ENCODE measurements at places on chromosomes 4 and X.

GRCh38 chrX:1537031-1537715 lies at the start of gene P2RY8:
TSS of gene P2RY8 (minus strand) at chrX:1537185. CDS start at chrX:1466558, 70,627 bp downstream.
- peak; percentile 58 for DNase-seq

DNA sequence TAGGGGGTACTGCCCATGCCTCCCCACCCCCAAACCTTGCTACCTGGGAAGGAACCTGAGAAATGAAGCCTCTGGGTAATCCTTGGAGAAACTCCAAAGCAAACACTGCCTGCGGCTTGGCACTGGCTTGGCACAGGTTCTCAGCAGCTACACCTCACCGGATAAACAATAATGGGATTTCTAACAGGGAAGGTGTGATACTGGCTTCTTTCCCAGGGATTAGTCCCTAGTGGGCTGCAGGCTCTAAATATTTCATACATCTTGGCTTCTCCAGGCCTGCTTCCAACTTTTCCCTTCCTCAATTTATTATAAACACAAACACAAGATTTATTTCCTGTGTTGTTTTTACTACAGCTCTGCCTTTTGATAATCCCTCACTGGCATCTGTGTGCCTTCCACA lies 12.5 kb downstream of the SEC24D start:
- no peak for DNase-seq

GRCh38 chr4:6424425-6424824 lies 48.0 kb downstream of the PPP2R2C start:
- no peak for DNase-seq

DNA sequence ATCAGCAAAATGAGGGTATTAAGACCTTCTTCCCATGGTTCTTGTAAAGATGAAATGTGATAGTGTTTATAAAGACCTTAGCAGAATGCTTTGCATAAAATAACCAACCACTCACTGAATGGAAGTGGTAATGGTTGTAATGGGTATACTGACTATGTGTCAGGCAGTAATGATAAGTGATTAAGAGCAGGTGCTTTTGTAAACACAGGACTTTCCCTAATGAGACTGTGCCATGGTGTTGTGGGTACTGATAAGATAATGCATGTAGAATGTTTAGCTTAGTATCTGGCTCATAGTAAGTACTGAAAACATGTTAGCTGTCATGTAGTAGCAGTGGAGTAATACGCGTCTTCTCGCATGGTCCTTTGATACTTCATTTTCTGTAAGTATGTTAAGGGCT lies 6.9 kb downstream of the LSM6 start:
- DNase-seq: no peak

DNA sequence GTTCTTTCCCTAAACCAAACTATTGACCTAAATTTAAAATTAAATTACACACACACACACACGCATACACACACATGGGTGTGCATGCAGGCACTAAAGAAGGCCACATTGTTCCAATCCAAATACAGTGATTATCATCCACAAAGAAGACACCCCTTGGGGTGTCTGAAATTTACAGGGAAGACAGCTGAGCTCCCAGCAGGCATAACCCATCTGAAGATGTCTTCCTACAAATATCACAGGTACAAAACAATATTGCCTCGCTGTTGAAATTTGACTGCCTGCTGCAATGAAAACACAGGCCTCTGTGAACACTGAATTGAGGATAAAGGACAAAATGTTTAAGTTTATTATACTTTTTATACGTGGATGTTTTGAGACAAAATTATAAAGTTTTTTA lies 50.2 kb upstream of the SLC7A11 start:
- DNase-seq: no peak

- DNase-seq: no peak
Observed at GRCh38 chr4:94390804-94391410, 48.3 kb upstream of the HPGDS start.

DNA sequence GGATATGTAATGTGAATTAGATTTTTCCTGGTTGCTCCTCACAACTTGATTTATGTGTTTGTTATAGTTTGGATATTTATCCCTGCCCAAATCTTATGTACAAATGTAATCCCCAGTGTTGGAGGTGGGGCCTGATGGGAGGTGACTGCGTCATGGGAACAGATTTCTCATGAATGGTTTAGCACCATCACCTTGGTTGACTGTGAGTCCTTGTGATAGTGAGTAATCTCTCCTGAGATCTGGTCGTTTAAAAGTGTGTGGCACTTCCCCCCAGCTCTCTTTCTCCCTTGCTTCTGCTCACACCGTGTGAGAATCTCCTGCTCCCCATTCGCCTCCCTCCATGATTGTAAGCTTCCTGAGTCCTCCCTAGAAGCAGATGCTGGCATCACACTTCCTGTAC lies 2.2 kb downstream of the MID2 start:
- no peak for DNase-seq

DNA sequence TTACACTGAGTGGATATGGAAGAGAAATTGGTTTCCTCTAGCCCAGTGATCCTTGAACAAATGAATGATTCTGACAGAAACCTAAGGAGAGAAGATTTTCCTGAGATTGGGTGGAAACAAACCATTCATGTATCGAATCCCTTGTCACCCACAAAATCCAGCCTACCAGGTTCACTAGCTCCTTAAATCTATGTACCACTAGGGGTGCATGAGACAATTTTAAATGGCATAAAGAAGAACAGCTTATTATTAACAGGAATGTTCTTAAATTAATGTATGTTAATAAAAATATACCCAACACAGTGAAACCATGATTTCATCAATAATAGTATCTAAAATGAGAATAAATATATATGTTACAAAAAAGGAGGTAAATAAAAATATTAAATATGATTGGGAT lies 118.4 kb upstream of the LNX1 start:
- no peak for DNase-seq

DNA sequence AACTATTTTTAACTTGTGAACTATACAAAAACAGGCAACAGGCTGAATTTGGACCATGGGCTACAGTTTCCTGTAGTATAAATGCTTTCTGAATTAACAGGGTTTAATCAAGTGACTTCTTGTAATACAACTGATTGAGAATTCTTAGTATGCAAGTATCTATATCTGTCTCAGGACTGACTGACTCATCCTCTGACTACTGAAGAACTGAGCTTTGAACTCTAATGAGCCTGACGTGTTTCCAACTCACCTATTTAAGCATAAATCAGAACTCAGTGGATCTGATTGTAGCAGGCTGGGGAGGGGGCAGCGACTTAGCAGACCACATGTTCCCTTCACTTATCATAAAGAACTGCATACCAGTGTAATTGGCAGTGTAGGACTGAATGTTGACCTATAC lies 7.8 kb downstream of the SPATA4 start:
- no peak for DNase-seq

DNA sequence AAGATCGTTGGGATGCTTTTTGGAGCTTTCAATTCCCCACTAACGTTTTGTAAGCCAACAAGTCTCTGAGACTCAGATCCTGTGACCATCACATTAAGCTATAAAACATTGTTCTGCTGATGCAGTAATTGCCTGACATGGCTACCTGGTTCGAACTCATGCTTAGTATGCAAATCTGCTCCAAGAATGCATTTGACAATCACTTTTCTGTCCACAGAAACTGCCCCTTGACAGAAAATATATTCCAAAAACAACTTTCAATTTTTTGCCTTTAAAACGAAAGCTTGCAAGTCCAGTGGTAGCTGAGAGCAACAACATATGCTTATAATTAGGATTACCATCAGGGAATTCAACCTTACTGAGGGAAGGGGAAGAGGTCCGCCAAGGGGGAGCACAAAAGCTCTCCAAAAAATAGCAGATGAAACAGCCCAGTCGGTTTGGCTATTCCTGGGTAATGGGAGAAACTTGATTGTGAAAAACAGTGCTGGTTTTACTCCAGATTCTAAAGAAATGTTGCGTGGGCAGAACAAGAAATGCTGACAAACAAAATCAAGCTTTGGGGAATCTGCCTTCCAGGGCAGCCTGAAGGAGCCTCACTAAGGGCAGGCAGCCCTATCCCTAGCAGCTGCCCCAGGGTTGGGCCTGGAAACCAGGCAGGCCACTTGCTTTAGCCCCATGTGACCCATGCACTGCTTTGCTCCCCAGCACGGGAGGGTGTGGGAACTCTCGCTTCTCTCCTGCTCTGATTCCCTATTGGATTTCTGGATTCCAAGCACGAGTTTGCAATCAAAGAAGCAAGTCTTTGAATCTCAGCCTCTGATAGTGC lies 160.7 kb upstream of the LDB2 start:
- no peak for DNase-seq

DNA sequence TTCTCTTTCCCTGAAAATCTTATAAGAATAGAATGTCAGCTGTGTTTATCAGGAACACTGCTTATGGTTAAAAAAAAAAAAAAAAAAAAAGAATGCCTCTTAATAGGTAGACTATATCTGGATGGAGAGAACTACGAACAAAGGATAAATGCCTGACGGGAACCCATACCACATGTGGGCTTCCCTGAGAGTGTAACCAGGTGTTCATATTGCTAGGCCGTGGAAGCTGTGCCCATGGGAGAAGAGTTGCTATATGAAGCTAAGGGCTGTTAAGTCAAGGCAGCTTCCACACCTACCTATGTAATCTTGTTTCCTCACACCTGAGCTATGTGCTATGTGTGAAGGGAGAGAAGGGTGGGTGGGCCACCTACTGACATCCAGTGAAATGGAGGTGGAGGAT lies 27.3 kb downstream of the TMEM184C start:
- DNase-seq: no peak

GRCh38 chr4:177235026-177235425 lies 74.6 kb upstream of the NEIL3 start:
- DNase-seq: no peak

GRCh38 chr4:186643501-186644310 lies 80.0 kb downstream of the FAT1 start:
- no peak for DNase-seq

GRCh38 chr4:173370130-173370476 lies 651 bp upstream of the SAP30 start:
- peak; percentile 35 for DNase-seq

- DNase-seq: no peak
Observed at GRCh38 chrX:7191681-7192110, 43.7 kb upstream of the PUDP start.

DNA sequence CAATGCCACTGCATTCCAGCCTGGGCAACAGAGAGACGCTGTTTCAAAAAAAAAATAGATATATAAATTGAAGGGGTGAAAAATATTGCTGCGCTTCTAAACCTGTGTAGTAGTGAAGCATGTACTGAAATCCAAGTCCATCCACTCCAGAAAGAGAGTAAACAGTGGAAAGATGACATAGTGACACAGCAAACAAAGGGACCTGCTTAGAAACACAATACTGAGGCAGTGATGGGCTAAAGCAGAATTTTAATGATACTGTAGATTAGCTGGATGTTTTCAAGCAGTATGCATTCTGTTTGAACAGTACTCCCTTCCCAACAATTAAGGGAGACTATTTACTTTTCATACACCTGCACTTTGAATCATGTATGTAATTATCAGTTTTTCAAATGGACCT lies 42.5 kb downstream of the TFDP3 start:
- DNase-seq: no peak

- no peak for DNase-seq
Observed at GRCh38 chr4:6576932-6577331, 1.9 kb downstream of the MAN2B2 start.

- no peak for DNase-seq
Observed at GRCh38 chrX:11336201-11336600, 43.0 kb downstream of the AMELX start.

GRCh38 chr4:148366251-148366650 lies 76.0 kb downstream of the NR3C2 start:
- DNase-seq: no peak

GRCh38 chr4:96558466-96558865 lies 718.6 kb downstream of the PDHA2 start:
- no peak for DNase-seq

DNA sequence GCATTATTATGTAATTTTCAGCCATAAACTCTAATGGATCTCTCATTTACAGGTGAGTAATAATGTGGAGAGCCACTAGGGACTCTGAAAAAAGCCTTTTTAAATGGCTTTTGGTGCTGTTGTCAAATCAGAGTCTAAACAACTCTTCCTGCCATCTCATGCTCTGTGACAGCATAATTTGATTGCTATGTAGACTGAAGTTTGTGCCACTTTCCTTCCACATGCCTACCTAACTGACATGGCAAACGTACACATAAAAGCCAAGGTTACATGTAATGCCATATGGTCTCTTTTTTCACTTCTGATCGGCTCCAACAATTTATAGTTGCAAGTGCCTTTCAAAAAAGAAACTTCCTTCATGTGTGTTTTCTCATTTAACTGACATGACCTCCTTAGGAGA lies 94.3 kb downstream of the SH2D1A start:
- no peak for DNase-seq

- DNase-seq: no peak
Observed at GRCh38 chrX:80512924-80513323, 92.7 kb downstream of the TENT5D start.

DNA sequence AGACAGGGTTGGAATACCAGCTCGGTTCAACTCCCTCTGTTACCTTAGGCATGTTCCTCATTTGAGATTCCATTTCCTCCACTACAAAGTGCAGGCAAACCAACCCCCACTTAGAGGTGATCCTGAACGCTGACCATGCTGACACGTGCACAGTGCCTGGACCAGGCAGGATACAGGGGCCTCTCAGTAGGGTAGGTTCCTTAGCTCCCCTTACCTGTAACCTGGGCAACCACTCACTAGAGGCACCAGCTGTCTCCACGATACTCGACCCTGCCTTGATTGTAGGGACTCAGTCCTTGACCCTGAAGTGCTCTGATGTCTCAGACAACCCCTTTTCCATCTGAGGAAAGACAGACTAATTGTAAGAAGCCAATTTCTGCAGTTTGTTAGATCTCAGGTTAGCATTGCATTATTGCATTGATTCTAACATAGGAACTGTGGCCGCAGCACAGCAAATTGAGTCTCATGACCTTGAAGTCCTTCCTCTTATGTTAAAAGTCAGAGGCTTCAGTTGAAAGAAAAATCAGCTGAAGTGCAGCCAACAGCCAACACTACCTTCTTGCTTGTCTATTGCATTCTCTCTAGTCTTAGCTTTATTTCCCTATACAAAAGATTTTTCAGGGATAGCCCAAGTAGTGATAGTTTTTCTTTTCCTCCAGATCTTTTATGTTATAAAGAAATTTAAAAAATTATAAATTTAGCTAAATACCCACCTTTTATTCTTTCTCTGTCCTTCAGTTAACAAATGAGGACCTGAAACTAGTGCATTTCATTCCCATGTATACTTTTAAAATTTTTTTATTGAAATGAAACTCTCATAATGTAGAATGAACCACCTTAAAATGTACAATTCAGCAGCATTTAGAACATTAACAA lies 11.2 kb upstream of the C1QTNF7 start:
- no peak for DNase-seq

- DNase-seq: no peak
Observed at GRCh38 chr4:35556387-35556786, 687.9 kb downstream of the ARAP2 start.
